ENCODE measurements at places on chromosomes 7 and 10. TPM values are rescaled to one million over a fixed set of nuclear protein-coding genes. Genes with fewer than 3 reads are reported as not detected.

TRIM56 gene
- total RNA-seq: 24.5 TPM

NPVF gene
- total RNA-seq: not detected

LBX1 gene
- total RNA-seq: not detected

HMX2 gene
- total RNA-seq: not detected

PRKAR2B gene
- 5.8 TPM for total RNA-seq

All from smooth muscle cell of trachea (primary cell).